ENCODE measurements at places on chromosomes 1 and 21.

- DNase-seq, result no peak
These were observed 16.3 kb downstream of the VASH2 start for GRCh38 chr1:212966616-212967015.

DNA sequence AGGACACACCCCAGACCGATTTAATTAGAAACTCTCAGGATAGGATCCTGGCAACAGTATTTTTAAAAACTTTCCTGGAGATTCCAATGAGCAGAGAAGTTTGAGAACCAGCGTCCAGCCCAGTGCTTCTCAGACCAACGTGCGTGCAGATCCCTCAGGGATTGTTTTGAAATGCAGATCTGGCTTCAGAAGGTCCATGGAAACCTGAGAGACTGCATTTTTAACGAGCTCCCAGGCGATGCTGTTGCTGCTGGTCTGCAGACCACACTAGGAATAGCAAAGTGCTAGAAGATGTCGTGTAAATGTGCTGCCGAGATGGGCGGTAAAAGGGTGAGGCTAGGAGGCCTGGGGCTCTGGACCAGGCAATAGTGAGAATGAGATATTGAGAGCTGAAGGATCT lies 18.4 kb upstream of the CASQ1 start:
- no peak for DNase-seq

- no peak for DNase-seq
These were observed 78.9 kb upstream of the CTTNBP2NL start for GRCh38 chr1:112317140-112317539.

DNA sequence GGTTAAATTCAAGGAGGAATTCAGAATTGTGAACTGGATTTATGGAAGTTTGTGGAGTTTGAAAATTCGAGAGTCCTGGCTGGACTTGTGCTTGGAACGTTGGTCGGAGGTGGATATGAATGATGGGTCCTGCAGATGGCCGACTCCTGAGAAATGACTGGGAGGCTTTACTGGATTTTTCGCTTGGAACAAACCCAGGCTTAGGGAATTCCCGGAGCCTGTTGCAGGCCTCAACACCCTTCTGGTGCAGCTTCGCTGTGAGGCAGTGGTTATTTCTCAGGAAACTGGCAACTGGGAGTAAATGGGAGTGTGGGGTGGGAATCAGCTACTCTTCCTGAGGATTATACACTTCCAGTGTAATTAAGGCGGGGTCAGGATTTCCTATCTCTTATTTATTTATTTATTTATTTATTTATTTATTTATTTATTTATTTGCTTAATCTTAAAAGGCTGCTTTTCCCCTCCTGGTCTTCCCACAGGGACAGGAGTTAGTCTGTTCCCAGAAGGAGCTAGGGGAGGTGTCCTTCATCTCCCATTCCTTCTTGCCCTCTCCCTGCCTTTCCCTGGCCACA lies 21.1 kb downstream of the MAPKAPK2 start:
- DNase-seq, result no peak

GRCh38 chr1:98865796-98866195 lies 138.9 kb downstream of the PLPPR5 start:
- DNase-seq, result no peak

- DNase-seq, result no peak
These were observed 62.1 kb downstream of the CACNA1E start for GRCh38 chr1:181545395-181545794.

GRCh38 chr21:33021150-33021549 lies 4.6 kb upstream of the OLIG2 start:
- no peak for DNase-seq

GRCh38 chr1:247448107-247448791 lies 9.7 kb downstream of the OR2B11 start:
- peak; percentile 4 for DNase-seq

DNA sequence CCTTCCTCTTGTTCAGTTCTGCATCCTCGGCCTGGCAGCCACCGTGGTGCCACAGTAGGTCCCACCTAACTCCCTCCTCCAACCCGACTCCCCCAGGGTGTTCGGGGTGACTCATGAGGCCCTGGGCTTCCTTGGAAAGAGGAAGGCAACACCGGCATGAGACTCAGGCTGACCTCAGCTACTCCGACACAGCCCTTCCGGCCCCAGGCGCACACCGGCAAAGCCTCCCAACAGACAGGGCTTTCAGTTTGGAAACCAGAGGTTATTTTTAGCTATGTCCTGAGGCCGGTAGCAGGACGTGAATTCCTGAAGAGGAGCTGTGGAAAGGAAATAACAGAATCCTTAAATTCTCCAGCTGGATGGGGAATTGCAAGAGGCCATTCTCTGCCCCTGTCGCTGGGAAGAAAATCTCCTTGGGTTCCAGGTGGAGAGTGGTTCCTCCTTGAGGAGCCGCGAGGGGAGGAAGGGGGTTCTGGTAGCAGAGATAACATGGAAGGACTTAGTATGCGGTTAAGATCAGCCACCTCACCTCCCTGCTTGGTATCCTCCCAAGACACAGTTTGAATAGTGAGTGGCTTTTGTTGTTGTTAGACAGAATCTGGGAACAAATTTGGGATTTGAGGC lies 24.4 kb downstream of the PLXNA2 start:
- DNase-seq, result no peak

DNA sequence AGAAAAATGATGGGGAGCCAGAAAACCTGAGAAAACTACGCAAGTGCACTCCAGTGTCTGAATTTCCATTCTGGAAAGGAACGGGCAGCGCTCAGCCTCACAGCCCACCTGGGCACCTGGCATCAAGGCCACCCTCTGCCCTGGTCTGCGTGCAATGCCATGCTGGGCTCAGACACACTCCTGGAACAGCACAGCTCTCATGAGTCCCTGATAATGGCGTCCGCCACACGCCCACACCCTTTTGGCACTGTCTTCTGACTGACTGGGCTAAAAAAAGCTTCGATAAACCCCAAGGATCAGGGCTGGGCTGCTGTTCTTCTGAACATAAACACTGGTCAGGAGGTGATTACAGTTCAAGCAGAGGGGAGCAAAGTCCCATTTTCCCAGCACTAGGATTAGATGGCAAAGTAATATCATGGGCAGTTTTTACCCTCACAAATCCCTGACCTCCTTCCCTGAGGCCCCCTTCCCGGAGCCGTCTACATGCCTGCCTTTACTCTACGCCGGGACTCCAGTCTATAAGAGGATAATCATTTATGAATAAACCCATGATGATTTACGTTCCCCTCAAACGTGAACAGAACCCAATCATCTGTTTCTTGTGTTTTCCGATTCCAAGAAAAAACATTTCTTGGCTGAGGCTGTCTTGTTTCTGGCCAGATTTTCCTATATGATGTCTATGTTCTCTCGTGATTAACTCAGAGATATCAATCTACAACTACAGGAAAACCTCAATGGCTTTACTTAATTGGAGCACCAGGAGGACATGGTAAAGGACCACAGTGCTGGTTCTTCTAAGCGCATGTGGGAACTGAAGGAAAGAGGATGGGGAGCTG lies 22.6 kb downstream of the RCAN1 start:
- no peak for DNase-seq

- no peak for DNase-seq
These were observed 305.7 kb upstream of the SNX7 start for GRCh38 chr1:98355656-98356383.

GRCh38 chr1:55380355-55380970 lies 165.3 kb upstream of the USP24 start:
- no peak for DNase-seq

- DNase-seq, result no peak
These were observed 488.0 kb upstream of the B3GALT2 start for GRCh38 chr1:193674292-193674944.

DNA sequence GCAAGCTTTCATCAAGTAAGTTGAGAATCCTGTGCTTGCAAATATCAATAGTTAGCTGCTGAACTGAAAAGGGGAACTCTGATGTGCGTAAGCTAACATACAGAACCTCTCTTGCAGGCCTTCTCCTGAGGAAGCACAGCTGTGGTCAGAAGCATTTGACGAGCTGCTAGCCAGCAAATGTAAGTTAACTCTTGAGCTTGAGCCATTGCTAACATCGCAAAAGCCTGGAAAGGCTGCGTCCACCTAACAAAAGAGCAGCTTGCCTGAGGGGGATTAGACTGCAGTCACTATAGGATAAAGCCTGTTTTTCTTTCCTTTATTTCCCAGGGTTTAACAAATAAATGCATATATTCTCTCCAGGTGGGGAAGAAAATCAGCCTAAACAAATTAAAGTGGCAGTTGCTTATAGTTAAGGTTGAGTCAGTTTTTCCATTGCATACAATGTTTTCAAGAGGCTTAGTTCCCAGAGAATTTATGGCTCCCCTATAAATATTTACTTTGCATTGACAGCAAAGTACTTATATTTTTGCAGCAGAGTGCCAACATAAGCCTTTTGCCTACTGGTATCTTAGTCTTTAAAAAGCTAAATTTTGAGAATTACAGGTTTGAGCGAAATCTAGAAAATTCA lies 1.5 kb downstream of the RGS2 start:
- DNase-seq, result no peak

DNA sequence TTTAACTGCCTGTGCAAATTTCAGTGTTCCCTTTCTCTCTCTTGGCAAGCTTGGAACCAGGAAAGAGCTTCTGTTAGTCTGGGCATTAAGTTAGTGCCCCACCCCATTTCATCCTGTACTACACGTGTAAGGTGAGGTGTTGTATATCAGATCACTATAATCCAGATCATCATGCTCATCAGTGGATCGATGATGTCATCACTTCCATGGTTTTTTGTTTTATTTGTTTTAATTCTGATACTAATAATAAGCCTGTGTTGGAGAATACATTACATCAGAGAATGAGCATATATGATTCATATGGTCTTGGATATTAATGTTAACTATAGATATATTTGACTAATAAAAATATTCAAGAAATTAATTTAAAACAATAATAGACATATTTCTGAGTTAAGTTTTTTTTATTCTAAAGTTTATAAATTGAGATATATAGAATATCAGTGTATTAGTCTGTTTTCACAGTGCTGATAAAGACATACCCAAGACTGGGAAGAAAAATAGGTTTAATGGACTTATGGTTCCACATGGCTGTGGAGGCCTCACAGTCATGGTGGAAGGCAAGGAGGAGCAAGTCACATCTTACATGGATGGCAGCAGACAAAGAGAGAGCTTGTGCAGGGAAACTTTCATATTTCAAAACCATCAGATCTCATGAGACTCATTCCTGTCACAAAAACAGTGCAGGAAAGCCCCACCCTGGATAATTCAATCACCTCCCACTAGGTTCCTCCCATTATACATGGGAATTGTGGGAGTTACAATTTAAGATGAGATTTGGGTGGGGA lies 588.3 kb upstream of the B3GALT2 start:
- no peak for DNase-seq

DNA sequence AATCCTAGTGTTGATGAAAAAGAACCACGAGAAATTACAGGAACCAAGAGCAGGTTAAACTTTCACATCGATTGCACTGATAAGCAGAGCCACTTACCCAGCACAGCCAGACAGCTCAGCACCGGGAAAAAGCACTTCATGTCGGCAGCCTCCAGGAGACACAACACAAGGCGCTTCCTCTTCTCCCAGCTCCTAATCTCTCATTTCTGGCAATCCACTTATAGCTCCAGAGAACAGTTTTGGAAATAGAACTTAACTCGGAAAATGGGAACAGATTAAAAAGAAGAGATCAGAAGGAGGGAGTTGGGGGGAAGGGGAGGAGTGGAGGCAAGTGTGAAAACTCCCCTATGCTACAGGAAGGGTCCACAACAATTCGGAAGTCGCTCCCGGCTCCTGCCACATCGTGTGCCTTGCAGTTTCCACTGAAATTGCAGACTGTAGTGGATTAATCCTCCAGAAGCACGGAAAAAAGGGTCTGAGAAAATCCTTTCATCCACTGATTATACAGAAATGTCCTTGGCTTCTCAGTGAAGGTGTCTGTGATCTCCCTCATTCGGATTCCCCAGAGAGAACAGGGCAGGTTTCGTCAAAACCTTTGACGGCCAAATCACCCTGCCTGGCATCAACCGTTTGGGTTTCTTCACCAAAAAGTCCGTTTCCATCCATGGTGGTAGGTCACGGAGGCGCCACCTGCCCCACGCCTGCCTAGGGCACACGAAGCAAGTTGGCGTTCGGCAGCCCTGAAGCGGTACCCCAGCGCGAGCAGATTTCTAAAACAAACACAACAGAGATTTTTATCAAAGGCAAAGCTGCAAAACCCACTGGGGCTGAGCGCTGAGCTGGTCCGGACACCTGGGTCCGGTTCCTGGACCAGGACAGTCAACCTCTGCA lies 1.1 kb downstream of the IGSF3 start:
- DNase-seq, result no peak

- DNase-seq, result no peak
These were observed 55.0 kb downstream of the S1PR1 start for GRCh38 chr1:101291562-101292380.

GRCh38 chr1:12315146-12315545 lies 85.3 kb downstream of the VPS13D start:
- DNase-seq, result no peak

GRCh38 chr1:40634901-40635655 lies 30.4 kb downstream of the RIMS3 start:
- DNase-seq, result no peak

- DNase-seq, result no peak
These were observed 25.7 kb upstream of the VPS13D start for GRCh38 chr1:12204140-12204539.

- no peak for DNase-seq
These were observed 4.0 kb downstream of the CFAP45 start for GRCh38 chr1:159895836-159896545.

DNA sequence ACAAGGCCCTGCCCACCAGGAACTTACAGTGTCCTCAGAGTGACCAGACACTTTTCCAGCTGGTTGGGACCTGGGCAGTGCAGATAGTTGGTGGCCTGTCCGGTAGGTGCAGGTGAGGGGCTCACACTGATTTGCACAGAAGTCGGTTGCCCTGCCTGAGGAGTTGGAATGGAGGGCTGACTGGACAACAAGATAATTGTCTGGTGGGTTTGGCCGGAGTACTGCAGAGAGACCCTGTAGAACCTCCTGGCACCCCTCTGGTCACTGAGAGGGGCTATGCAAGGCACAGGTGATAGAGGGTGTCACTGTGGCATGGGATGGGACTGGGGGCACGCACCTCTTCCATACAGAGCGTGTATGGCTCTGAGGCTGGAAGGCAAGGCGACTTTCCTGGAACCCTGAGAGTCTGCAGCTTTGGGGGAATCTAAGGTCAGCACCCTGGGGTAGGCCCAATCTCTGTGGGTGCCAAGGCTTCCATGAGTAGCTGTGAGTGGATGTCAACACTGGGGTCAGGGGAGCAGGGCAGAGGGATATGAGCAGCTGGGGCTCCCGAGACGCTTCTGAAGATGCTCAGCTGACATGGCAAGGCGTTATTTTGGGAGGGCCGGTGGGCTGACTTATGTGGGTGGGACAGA lies 7.6 kb upstream of the PLA2G2D start:
- no peak for DNase-seq
